LHCN-M2 (cell line): ENCODE measurements at places on chromosomes 7 and 10.

GRCh38 chr7:50362712-50363282 lies 58.3 kb downstream of the IKZF1 start:
- DNase-seq = no peak

DNA sequence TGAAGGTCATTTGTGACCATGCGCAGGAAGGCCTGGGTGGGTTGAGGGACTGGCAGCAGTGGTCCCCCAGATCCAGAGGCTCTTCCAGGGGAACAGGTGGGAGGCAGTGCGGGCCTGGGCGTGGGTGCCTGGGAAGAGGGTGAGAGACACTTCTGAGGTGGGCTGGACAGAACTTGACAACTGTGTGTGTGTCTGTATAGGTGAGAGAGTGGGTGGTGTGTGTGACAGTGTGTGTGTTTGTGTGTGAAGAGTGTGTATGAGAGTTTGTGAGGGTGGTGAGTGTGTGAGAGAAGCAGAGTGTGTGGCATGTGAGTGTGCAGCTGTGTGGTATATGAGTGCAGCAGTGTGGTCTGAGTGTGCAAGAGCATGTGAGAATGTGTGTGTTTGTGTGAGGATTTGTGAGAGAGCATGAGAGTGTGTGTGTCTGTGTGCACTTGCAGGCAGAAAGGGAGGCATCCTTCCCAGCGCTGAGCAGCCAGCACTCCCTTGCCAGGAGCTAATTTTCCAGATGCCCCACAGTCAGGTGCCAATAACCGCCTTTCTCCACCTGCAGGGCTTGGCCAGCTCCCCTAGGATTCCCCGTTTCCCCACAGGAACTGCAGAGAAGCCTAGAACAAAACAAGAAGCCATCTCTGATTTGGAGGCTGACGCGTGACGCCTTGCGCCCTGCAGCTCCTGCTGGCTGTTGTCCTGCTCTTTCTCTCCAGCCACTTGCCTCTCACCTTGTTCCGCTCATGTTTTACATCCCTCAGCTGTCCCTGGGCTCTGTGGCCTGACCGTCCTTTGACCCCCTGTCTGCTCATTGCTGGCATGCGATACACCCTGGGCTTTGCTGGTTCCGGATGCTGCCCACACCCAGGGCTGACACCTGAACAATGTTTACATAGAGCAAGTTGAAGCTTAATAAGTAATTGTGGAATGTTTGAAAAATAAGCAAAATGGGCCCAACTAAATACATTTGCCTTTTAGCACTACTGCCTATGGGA lies 88.0 kb downstream of the TMEM178B start:
- no peak for DNase-seq

- DNase-seq = no peak
Observed at GRCh38 chr7:155203059-155203881, 94.4 kb upstream of the INSIG1 start.

- DNase-seq = no peak
Observed at GRCh38 chr7:47521011-47521795, 60.7 kb downstream of the TNS3 start.

DNA sequence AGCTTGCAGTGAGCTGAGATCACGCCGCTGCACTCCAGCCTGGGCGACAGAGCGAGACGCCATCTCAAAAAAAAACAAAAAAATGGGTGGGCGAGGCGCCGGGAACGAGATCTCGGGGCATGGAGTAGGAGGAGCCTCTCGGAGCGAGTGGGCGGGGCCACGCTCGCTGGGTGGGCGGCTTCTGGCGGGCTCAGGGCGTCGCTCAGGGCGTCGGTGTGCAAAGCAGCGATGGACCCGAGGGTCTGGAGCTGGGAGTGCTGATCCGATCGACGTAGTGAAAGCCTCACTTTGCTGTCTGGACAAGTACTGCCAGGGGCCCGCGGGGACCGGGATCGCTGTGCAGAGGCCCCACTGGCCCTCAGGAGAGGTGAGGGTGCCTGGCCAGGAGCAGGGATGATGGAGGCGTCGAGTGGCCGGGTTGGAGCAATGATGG lies 22.6 kb upstream of the AMZ1 start:
- no peak for DNase-seq
